ENCODE measurements at places on chromosomes 2 and 18.

- DNase-seq = no peak
These were observed 57.6 kb upstream of the RPRM start for GRCh38 chr2:153536115-153536514.

DNA sequence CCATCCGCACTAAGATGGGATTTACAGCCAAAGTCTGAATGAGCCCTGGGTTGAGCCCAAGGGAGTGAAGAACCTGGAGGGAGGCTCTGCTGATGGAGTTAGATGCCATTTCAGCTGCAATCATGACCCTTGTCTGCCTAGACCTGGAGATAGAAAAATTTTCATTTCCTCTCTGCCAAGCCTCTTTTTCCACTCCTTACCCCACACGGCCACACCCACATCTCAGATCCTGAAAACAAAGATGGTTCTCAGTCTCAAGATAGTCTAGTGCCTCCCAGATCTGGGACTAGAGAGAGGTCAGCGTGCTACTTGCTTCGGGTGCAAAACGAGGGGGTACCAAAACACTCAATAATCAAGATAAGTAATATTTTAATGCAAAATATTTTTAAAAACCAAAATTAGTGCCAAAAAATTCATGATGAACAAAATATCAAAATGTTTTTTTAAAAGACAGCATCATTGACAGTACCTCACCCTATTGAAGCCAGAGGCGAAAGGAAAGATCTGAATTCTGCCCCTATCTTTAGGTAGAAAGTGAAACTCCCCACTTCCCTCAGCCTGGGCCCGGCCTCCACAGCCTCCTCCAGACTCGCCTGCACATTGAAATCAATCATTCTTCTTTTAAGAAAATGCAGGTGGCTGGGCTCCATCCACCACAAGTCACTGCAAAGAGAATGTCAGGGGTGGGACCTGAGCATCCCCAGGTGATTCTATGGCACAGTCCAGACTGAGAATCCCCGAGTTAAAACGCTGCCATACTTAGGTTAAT is 57.8 kb upstream of the GPR45 start:
- DNase-seq = no peak

- DNase-seq = no peak
These were observed 9.4 kb downstream of the ADAM23 start for GRCh38 chr2:206452750-206453149.

DNA sequence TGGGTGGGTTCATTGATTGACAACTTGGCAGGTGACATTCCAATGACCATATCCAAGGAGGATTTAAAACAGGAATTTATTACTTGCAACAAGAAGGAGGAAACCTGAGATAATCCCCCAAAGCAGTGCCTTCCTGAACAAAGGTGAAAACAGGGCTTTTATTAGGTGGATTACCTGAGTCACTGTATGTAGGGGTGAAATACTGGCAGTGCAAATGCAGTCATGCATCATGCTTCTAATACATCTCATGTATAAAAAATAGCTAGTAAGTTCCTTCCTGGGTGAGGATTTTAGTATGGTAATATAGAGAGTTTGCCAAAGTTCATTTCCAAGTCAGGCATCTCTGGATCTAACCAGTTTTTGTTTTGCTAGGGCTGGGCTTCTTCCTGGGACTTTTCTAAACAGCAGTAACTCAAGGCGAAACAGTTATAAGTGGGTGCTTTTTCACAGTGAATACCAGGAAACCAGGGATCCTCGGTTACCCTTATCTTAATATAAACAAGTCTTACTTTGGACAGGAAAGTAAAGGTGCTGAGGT is 583.4 kb upstream of the LRRTM1 start:
- DNase-seq = no peak

DNA sequence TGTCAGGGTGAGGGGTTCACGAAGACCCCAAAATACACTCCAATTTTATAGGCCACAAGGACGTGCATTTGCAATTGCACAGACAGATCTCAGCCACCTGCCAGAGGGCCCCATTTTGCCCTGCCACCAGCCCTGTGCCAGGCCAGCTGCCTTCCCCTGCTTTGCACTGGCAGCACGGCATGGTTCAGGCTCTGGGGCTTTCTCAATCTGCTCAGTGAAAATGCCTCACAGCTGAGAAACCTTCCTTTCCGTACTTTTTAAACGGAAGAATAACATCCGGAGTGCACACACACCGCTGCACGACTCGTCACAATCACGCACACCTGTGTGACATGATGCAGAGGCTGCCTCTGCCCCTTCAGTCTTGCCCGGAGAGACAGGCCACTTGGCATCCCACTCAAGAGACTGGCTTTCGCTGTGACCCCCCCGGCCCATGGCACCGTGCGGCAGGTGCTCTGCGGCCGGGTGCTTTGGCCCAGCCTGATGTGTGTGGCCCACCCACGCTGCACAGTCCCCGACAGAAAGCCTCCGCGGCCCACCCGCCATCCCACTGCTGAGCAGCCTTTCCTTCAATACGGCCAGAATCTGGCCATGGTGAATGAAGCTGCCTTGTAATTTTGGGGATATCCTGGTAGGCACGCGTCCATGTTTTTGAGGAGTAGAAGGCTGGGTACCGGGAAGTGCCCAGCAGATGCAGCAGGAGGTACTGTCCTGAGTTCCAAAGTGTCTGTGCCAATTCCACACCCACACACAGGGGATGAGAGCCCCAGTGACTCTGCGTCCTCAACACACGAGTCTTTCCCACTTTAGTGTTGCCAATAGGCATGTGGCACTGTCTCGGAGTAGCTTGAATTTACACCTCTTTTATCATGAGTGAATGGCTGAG is 88.8 kb downstream of the USP40 start:
- no peak for DNase-seq

DNA sequence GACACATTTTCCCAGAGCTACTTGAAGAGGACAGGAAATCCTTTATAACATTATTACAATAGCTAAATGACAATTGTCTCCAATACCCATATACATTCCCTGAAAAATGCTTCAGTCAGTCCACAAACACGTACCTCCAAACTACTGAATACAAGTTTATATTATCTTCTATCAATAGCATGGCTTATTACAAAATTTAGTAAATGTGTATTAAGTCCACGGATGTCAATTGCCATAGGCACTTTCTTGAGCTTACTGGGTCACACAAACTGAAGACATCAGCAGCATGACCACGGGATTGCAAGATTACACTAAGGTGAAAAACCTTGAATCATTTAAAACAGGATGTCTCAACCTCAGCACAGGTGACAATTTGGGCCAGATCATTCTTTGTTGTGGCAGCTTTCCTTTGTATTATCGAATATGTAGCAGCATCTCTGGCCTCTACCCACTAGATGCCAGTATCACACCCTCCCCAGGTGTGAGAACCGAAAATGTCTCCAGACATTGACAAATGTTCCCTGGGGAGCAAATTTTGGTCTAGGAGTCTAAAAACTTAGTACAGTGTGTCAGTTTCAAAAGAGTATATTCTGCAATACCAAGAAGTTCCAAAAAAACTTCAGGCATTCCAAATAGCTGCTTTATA is 1.4 kb downstream of the MBD2 start:
- DNase-seq = peak; percentile 70

DNA sequence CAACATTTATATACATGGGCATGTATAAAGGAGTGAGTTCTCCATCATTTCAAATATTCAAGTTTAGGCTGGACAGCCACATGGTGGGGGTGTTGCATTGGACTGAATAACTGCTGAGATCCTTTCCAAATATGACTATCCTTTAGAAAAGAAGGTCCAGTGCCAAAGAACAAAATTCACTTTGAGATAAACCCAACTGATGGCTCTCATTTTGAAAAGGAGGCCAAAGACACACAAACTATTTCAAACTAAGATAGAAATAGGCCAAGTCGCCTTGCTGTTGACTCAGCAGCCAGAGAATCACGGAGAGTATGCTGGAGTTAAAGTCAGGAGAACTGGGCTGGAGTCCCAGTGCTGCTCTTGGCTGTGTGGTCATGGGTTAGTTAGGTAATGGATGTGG is 204.5 kb upstream of the LRATD1 start:
- DNase-seq = no peak

GRCh38 chr2:149422337-149422990 is 92.1 kb downstream of the LYPD6 start:
- DNase-seq = no peak

DNA sequence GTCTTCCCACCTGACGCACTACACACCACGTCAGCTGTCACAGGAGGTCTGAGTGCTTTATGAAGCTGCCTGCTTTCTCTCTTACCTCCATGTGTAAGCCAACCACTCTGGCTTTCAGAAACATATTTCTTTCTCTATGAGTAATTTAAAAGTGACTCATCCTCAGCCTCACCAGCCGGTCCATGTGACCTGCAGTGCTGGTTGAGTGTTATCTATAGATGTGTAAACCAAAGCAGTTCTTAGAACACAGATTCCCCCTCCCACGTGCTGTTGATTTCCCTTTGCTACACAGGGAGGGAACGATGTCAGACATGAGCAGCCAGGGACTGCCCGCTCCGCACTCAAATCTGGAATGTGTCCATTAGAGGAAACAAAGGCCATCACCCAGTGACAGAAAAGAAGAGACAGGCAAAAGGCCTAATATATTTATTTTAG is 157.8 kb downstream of the BCL2 start:
- DNase-seq = peak; percentile 95

GRCh38 chr2:191866675-191867506 is 20.0 kb upstream of the CAVIN2 start:
- no peak for DNase-seq

DNA sequence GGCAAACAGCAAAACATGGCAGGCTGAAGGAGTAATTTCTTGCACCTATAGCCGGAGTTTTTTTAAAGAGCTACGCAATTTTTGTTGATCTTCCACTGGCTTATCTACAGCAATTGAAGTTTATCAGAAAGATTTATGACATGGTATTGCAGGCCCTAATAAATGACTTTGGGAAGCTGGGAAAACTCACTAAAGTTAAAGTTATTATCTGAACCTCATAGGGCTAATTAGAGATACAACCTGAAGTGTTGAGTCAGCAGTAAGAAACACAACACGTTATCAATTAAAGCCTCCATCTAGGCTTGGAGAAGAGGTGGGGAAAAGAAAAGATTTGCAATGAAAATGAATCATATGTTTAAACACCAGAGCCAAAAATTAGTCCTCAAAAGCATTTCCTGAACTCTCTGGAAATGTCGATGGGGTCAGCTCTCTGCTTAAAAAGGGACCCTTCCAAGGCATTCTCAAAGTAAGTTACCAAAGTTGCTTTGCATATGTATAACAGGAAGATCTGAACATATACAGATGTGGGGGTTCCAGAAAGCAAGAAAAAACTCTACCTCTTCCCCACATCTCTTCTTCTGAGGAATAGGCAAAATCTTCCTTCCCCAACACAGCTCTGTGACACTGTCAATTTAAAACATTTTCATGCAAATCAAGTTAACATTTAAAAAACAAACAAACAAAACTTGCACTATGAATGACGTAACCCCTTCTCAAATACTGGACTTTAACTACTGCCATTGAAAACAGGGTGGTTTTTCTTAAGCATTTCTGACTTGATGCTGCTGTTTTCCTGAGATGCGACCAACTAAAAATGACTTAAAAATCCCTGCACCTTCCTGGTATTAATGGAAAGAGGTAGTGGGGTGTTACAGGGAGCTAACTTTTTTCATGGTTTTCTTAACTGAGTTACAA is 915.6 kb downstream of the NRXN1 start:
- DNase-seq = no peak

GRCh38 chr18:76126327-76126726 is 368.7 kb downstream of the ZNF516 start:
- no peak for DNase-seq

GRCh38 chr2:241494311-241494908 is 14.0 kb downstream of the STK25 start:
- DNase-seq = no peak

- no peak for DNase-seq
These were observed 200.5 kb upstream of the ST6GAL2 start for GRCh38 chr2:107086497-107086896.

DNA sequence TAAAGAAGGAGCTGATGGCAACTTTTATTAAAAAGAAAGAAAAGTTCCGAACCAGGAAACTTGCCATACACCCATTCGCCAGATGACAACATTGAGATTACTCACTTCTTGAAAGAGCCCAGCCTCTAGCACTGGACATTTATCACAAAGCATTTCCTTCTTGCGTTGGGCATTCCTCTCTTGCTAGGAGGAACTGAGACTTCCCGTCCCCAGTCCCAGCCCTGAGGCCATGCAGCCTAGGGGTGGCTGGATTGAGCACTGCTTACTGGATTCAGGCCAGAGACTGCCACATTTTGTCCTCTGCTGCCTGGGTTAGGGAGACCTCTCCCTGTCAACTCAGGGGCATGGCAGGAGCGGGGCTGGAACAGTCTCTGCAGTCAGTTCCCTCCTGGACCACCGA is 80.1 kb downstream of the SDC1 start:
- no peak for DNase-seq

GRCh38 chr2:45986509-45986908 is 310.7 kb upstream of the EPAS1 start:
- no peak for DNase-seq

GRCh38 chr2:31467426-31467825 is 52.9 kb upstream of the XDH start:
- no peak for DNase-seq

DNA sequence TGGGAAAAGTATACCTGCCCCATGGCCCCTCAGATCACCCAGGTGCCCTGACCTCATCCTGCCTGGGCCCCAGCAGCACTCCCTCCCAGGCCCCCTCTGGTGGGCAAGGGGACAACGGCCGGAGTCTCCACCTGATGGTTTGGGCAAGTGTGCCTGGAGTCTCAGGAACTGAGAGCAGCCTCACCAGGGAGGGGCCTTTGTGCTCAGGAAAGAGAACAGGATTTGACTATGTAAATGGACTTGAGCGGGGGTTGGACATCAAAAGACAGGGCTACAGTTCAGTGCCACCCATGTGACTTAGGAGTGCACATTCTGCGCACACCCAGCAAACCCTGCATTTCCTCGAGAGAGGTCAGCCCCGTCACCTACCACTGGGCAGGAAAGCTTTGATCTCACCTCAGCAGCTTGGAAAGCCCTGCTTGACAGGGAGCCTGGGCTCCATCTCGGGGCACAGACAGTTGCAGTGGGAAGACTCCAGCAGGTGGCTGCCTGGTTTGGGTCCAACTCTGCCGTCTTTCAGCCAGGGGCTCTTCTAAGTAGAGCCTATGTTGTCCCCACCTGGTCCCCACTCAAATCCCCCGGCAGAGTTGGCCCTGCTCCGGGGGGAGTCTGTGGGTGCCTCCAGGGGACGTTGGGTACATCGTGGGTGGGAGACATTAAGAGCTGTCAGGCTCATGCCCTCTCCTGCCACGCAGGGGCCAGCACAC is 3.3 kb downstream of the INPP5D start:
- no peak for DNase-seq

DNA sequence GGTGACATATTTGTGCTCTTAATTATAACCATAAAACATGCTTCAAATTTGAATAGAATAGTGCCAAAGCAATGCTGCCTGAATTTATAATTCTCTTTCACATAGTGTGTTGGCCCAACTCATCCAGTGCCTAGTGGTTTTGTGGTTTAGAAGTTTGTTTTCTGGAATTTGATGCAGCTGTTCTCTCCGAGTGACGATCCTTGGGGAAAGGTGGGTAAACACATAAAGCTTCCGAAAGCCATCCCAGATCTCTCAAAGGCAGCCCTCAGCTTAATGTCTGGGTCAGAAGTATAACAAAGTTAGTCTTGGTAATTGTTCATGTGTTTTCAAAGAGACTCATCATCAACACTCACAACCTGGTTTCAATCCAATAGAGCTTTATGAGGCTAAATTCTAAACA is 235.6 kb upstream of the CDH2 start:
- no peak for DNase-seq
